B cell (primary cell): ENCODE measurements at places on chromosomes 16 and 17.

GRCh38 chr17:5789528-5789927 is 205.2 kb upstream of the NLRP1 start:
- DNase-seq, result no peak

- DNase-seq, result peak; percentile 10
Observed at GRCh38 chr17:80997424-80998117, 5.9 kb downstream of the CHMP6 start.

GRCh38 chr16:67179421-67180080 is 4.2 kb downstream of the MATCAP1 start:
- DNase-seq, result no peak

- DNase-seq, result no peak
Observed at GRCh38 chr17:66171172-66171571, 20.8 kb downstream of the CEP112 start.

GRCh38 chr17:80455336-80455710 is 21.1 kb downstream of the NPTX1 start:
- no peak for DNase-seq

DNA sequence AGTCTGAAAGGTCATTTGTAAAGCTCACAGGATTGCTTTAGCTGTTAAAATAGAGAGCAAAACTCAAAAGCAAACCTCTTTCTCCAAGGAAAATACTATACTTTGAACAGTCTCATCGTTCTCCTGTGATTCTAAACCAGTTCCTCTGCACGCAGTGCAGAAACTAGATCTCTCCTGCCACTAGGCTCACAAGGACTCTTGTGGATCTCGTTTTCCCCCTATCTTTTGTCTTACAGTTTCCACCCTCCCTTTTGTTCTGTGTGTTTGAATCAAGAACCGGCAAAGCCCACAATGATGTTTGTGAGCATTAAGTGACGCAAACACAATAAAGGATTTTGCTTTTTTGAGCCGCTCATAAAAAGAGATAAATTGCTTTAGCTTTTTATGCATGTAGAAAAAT is 1103.5 kb upstream of the RBFOX1 start:
- DNase-seq, result no peak

DNA sequence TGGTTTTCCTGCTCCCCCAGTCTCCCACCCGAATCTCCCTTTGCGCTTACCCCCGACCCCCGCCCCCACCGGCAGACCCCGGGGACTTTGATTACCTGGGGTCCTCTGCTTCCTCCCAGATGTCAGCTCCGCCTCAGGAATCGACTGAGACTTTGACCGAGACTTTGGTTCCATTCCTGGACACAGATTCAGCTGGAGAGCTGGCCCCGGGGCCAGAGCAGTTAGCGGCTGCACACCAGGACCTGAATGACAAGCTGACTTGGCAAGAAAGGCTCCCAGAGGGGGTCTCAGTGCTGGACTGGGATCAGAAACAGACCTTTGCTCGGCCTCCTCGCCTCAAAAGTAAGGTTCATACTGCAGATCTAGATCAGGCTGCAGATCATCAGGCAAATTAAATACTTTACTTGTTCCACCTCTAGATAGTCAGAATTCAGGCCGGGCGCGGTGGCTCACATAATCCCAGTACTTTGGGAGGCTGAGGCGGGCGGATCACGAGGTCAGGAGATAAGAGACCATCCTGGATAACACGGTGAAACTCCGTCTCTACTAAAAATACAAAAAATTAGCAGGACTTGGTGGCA is 60.3 kb upstream of the FBXO47 start:
- DNase-seq, result no peak

DNA sequence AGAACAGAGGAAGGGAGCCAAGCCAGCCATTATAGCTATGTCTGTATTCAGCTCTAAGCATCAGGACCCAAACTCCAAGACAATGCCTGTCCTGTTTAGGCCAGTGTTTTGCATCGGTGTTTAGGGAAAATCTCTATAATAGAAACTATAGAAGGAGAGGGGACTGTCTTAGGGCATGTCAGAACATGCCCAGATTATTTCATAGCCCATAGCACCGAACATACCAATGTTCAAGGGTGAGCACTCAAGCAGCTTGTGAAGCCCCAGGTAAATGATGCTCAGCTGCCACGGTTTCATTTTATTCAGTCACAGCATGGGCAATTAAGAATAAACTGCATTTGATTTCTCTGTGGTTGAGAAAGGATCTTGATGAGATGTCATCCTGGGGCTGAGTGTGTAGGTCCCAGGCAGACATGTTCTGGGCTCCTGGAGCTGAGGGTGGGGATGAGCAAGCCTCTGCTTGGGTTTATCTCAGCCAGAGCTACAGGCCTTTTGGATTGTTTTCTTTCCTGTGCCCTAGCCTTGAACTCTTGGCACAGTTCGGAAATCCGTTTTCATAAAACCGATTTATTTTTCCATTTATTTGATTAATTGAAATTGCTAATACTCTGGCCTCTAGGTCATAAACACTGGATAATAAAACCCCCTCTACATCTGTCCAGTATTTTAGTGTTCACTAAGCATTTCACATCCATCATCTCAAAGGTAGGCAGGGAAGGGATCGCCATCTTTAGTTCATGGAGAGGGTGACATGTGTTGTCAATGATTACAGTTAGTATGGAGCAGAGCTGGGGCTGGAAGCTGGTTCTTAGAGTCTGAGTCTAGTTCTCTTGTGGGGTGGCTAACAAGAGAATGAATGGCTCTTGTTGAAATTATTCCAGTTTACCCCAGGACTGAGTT is 290.7 kb upstream of the ASIC2 start:
- no peak for DNase-seq

DNA sequence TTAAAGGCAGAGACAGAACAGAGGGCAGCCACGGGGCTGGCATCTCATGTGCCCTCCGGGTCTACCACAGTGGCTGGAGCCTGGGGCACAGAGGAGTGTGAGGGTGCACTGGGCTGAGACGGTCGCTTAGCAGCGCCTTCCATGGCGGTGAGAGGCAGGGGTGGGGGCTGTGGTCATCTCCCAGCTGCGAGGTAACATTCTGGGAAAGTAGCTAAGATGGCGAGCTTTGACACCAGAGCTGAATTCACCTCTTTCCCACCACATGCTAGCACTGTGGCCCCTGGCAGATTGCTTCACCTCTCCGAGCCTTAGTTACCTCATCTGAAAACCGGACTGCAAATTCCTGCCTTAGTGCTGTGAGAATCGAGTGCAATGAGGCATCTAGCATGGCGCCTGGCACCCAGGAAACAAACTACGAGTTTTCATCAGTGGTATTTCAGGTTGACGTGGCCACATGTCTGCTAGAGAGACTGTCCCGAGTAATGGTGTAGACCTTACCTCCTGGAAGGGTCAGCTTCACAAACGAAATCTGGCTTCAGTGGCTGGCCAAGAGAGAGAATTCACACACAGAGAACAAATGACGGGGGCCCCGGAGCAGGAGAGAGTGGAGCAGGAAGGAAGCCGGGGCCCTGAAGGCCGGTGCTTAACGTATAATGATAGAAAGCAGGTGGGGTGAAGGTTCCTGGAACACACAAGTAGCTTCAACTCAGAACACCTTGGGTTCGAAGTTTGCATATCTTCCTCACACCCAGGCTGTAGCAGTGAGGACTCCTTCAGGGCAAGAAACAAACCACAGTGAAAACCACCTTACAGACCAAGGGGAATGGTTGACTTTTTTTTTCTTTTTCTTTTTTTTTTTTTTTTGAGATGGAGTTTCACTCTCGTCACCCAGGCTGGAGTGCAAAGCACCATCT is 63.9 kb upstream of the RPH3AL start:
- DNase-seq, result peak; percentile 62

- DNase-seq, result no peak
Observed at GRCh38 chr16:53519417-53520091, 16.5 kb upstream of the AKTIP start.

DNA sequence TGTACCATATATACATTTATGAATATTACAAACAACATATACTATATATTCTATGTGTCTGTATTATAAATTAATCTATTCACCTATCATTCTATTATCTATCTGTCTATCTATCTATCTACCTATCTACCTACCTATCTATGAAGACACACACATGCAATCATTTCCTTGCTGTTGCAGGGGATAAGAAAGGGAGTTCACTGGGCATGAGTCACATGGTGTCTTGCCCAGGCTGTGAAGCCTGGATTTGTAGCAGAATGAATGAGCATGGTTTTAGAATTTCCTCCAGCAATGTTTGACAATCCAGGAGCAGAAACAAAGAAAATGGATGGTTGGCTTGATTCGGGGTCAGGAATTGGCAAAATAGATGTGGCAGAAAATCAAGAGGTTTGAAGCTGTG is 23.2 kb upstream of the FAM20A start:
- DNase-seq, result no peak

GRCh38 chr16:27108051-27108770 is 41.5 kb downstream of the C16orf82 start:
- DNase-seq, result no peak

DNA sequence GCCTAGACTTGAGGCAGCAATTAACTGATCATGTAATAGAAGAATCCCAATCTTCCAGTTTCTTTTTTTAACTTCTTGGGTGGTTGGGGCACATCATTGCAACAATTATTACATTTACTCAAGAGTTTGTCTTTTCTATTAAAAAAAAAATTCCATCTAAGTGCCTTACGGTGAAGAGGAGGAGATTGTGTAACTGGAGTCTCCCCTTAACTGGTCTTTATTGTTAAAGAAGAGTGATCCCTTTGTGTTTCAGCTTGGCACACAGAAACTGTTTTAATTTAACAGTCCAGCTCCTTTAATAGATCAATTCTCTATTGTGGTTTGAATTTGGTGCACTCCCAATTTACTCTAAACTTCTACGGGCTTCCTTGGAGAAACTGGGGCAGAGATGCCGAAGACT is 75.2 kb downstream of the FTO start:
- no peak for DNase-seq

- DNase-seq, result no peak
Observed at GRCh38 chr16:47470810-47471209, 9.7 kb downstream of the PHKB start.

DNA sequence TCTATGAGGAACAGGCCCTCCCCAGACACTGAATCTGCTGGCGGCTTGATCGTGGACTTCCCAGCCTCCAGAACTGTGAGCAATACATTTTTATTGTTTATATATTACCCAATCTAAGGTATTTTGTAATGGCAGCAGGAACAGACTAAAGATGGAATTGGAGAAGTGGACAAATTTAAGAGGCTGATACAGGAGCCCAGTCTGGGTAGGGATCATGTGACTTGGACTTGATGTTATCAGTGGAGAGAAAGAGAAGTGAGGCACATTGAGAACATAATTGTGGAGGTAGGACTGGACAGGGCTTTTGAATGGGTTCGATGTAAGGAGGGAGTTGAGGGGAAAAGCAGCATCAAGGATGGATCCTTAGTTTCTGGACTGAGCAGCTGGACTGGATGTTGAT is 93.8 kb downstream of the USP31 start:
- no peak for DNase-seq

DNA sequence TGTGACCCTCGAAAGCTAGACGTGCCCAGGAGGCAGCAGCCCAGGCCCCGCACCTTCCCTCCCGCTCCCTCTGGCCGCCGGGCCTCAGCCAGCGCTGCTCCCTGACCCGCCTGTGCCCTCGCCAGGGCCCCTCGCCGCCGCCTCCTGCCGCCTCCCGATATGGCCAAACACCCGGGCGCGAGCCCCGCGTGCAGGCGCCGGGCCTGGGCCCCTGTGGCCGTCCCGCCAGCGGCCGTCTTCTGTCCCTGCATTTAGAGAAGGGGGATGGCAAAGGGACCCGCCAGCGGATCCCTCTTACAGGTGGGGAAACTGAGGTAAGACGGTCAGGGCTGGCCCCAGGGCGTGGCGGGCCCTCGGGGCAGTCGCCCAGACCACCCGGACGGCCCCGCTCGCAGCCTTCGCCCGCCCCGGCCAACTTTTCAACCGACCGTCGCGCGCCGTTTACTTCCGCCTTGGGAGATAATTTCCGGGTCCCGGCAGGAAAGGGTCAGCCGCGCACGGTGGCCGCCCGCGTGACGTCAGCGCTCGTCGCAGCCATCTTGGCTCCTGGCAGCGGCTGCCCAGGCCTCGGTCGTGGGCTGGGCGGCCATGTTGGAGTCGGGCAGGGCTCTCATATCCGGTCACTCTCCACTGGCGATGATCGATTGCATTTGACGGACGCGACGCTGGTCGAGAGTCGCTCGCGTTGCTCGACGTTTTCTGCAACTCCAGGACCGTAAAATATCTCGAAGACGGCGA is 7.0 kb upstream of the GNG13 start:
- DNase-seq, result peak; percentile 89

DNA sequence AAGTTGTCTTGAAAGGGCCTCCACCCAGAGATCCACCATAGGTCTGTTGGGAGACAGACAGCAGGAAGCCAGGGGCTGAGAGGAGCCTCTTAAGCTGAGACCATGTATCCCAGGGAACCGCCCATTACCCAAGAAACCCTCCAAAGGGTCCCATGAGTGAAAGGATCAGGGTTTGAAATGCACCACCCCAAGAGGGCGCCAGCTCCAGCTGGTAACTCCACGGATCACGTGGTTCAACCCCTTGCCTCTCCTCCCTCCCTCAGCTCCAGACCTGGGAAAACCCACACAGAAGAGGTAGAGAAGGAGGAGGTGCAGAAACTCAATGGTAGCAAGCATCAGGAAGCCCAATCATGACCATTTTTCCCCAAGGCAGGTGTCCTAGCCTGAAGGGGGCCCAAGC is 148.7 kb downstream of the AIPL1 start:
- no peak for DNase-seq

- peak; percentile 67 for DNase-seq
Observed at GRCh38 chr17:32936894-32937500, 9.0 kb downstream of the TMEM98 start.

DNA sequence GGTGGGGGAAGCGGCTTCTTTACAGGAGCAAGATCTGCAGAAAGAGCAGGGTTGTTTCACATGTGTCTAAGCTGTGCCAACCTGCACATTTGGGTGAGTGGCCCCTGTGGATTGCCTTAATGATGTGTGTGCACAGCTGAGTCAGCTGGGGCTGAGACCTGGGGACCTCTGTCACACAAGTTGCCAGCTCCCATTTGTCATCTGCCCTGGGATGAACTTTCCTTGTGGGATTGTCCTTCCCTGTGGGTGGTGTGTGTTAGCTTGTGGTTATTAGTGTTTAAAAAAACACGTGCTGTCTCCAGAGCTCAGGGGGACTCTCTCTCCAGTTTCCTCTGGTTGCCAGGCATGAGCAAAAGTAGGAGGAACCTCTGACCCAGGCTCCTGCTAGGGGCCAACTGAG is 400.5 kb upstream of the CCL2 start:
- no peak for DNase-seq

GRCh38 chr17:44318077-44318892 is 6.3 kb downstream of the SLC25A39 start:
- no peak for DNase-seq

DNA sequence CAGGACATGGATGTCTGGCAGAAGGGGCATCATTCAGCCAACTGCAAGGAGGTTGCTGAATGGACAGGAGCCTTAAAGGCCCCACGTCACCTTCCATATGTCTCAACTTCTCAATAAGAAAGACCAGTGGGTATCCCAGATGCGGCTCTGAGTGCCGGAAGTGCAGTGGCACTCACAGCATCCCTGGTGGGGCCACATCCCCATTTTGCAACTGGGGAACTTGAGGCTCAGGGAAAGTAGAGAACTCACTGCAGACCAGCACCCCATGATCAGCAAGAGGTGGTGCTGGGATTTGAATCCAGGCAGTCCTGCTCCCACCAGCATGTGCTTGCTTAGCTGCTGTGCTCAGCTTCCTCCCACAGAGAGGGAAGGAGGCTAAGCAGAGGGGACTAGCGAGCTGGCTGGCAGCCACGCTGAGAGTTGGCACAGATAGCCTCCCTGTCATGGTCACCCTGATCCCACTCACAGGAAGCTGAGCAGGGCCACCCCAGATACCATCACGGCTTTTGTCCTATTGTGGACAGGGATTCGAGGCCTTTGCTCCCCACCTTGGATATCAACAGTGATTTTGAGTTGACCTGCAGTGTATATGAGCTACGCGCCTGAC is 294.2 kb upstream of the FOXF1 start:
- no peak for DNase-seq

GRCh38 chr16:86977076-86977676 is 340.0 kb downstream of the C16orf95 start:
- DNase-seq, result no peak
